Erythroblast (primary cell): ENCODE measurements at places on chromosomes 16 and 17.

- no peak for DNase-seq
Measured at GRCh38 chr17:45319239-45319703, 2.5 kb upstream of the MAP3K14 start.

- DNase-seq: no peak
Measured at GRCh38 chr16:6482696-6483468, 849.8 kb upstream of the RBFOX1 start.

- DNase-seq: no peak
Measured at GRCh38 chr16:52256310-52257078, 290.4 kb downstream of the TOX3 start.

GRCh38 chr17:78183916-78184315, 2.9 kb downstream of the TK1 start:
- DNase-seq: no peak

GRCh38 chr16:81821436-81822128, 42.5 kb downstream of the PLCG2 start:
- DNase-seq: no peak

- peak; percentile 50 for DNase-seq
Measured at GRCh38 chr16:80824623-80825364, 20.4 kb upstream of the CDYL2 start.

- DNase-seq: peak; percentile 54
Measured at GRCh38 chr16:82137822-82138167, 32.2 kb downstream of the MPHOSPH6 start.

DNA sequence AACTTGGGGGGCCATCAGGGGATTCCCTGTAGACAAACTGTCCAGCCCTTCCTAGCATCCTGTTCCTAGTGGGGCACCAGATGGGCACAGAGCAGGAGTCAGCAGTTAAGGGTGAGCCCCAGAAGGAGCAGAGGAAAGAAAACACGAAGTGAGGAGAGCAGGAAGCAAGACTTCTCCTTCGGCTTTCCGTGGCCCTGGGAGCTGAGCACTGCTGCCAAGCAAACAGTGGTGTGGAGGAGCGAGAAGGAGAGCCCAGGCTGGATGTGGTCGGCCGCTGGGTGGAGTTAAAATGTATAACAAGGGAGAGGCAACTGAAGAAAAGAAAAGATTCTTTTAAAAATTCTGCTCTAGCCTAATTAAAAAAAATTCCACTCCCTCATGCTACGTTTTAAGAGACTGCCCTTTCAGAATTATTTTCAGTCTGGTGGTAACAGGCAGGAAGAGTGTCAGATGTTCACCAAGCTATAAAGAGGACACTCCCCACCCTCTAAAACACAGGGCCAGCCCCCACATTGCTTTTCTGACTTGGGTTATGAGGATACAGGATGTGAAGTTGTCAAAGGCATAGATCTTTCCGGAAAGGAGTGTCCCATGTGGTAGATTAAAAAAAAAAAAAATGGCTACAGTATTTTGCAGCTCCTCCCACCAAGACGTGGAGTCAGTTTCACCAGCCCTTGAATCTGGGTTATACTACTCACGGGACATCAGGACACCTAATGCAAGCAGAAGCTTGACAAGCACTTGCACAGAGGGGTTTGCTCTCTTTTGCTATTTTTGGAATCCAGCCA, 74.9 kb upstream of the ZFHX3 start:
- no peak for DNase-seq

GRCh38 chr16:81077076-81077940, at the start of gene C16orf46:
Gene C16orf46 (minus strand): TSS chr16:81077238. CDS start chr16:81063955, 13,283 bp downstream.
- peak; percentile 97 for DNase-seq

DNA sequence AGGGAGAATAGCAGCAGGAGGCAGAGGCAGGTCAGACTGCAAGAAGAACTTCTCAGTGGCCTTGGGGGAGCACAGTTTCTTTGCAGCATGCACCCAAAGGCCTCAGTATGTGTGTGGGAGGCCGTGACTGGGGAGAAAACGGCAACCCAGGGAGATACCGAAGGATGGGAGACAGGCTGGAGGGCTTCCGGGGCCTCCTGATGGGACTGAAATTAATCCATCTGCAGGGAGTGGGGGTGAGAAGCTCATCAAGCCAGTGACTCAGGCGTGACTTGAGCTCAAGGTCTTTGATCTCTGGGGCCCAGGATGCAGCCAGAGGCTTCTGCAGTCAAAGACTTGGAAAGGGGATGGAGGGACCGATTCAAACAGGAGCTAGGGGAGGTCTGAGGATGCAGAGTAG, 5.1 kb upstream of the C17orf113 start:
- DNase-seq: no peak

DNA sequence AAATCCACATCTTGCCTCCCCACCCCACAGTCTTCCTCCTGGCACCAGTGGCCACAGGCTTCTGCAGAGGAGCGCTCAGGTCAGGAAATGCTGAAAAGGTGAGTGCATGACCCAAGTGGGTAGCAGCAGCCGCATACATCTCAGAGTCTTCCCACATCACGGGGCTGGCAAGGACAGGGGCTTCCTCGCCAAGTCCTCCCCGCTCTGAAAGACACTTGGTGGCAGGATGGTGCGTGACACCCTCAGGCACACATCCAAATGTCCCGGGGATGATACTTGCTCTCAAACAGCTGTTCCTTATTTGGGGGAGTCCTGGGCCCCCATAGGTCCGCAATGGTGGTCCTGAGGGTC, 8.8 kb upstream of the SLC16A5 start:
- DNase-seq: no peak

GRCh38 chr16:59690216-59690615, 956.1 kb upstream of the GOT2 start:
- DNase-seq: no peak

DNA sequence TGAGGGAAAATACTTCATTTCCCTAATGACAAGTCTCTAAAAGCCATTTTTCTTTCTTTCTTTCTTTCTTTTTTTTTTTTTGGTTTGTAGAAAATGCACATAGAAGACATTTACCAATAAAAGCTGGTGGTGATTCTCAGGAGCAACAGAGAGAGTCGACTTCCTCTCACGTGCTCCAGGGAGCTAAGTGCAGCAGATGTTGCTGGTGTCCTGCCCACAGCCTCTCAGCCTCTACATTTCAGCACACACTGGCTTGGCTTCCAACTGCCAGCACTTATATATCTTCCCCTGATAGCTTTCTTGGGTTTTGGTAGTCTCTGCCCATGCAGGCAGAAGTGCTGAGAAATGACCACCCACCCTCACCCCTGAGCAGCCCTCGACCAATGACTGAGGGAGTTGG, 58.4 kb upstream of the MARCHF10 start:
- no peak for DNase-seq

GRCh38 chr16:89095491-89095951, 1.9 kb downstream of the ACSF3 start:
- no peak for DNase-seq
